ENCODE measurements at places on chromosomes 11 and 22. TPM values are rescaled to one million over a fixed set of nuclear protein-coding genes. Genes with fewer than 3 reads are reported as not detected.

Gene IL17REL
- total RNA-seq, result not detected

Gene CALCA
- not detected for total RNA-seq

Gene ART5
- total RNA-seq, result not detected

Gene SMC1B
- not detected for total RNA-seq

Gene TRIM51
- not detected for total RNA-seq

Gene FAM227A
- total RNA-seq, result not detected

Gene SLC6A5
- total RNA-seq, result not detected

Gene ZMAT5
- total RNA-seq, result 23.8 TPM

Gene P2RX6
- total RNA-seq, result 0.94 TPM

Gene PHETA2
- total RNA-seq, result 15.4 TPM

Gene CYTH4
- total RNA-seq, result 18.1 TPM

Gene PYGM
- 2.2 TPM for total RNA-seq

Gene MAPK11
- total RNA-seq, result 53.5 TPM

Gene MIF
- 58.8 TPM for total RNA-seq

Gene ALX4
- 0.17 TPM for total RNA-seq

Gene HEPACAM
- 62.0 TPM for total RNA-seq

Gene OR6A2
- total RNA-seq, result 0.33 TPM

Gene MAJIN
- total RNA-seq, result not detected

Gene SBF1
- total RNA-seq, result 19.9 TPM

Gene RFPL1
- total RNA-seq, result not detected

Gene SELENOO
- total RNA-seq, result 13.2 TPM

Gene RTN4RL2
- 0.68 TPM for total RNA-seq

Gene DYNC2H1
- 35.0 TPM for total RNA-seq

Gene KRTAP5-2
- not detected for total RNA-seq

Gene OR8G5
- not detected for total RNA-seq

Gene MCHR1
- total RNA-seq, result not detected

Gene IGSF22
- not detected for total RNA-seq

Gene CACNA1I
- total RNA-seq, result 0.16 TPM

Gene TRIM48
- not detected for total RNA-seq

Gene SCT
- total RNA-seq, result not detected

Gene CHRM1
- not detected for total RNA-seq

Gene FOLR1
- not detected for total RNA-seq

Gene KCNJ11
- total RNA-seq, result 4.0 TPM

Gene ASCL2
- total RNA-seq, result 0.22 TPM

Gene ZNF215
- total RNA-seq, result 1.7 TPM

Gene KRTAP5-4
- total RNA-seq, result not detected

Gene RRP8
- 9.0 TPM for total RNA-seq

Gene C22orf42
- total RNA-seq, result not detected

Gene MISFA
- 3.1 TPM for total RNA-seq

Gene MRGPRX4
- total RNA-seq, result not detected

Gene FXYD2
- total RNA-seq, result 0.34 TPM

Gene CNTN5
- total RNA-seq, result not detected

Gene GRIA4
- total RNA-seq, result not detected

Gene MS4A1
- 2.4 TPM for total RNA-seq

Gene SLC22A6
- not detected for total RNA-seq

Gene PKNOX2
- 0.51 TPM for total RNA-seq

Gene LDHAL6A
- total RNA-seq, result not detected

Gene ESRRA
- 39.6 TPM for total RNA-seq

Gene NRXN2
- total RNA-seq, result 2.6 TPM

Gene ARCN1
- total RNA-seq, result 97.3 TPM

Gene DGCR6
- total RNA-seq, result 11.5 TPM

Gene CARD16
- total RNA-seq, result 27.0 TPM

Measured in subcutaneous adipose tissue (tissue), 4 donors.